ENCODE measurements at places on chromosomes 16 and 17.
A peak's percentile ranks its signal among the peaks of the same experiment; 100 is the strongest.

DNA sequence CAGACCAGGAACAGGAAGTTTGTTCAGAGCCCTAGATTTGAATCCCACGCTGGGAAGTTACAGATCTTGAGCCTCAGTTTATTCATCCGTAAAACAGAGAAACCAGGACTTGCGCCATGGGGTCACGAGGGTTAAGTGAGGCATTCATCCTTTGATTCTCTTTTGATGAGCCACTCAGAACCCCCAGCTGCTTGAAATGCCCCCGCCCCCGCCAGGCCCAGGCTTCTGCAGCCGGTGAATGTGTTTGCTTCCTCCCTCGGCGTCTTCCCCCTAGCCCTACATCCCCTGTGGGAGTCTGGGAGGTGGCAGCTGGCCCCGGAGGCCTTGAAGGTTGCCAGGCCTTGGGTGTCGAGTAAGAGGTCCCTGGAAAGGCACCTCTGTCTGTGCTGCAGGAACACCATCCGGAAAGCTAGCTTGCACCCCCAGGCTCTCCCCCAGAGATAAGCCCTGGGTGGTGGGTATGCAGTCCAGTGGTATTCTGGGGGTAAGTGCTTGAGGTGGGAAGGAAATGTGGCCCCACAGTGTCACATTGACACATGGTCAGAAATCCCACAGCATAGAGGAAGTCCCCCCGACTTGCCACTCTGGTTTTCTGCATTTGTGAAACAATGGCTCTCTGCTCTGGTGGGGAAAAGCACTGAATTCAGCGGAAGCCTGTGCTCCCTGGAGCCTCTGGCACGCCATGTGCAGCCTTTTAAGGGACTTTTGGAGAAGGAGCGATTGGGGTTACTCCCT is 14.9 kb downstream of the IRF8 start:
- H3K4me1 ChIP-seq, result peaks cover 27% of the 10 kb centered on the region
- H3K36me3 ChIP-seq, result no peaks in the 10 kb centered on the region
- no peak overlapping the region for H3K4me3 ChIP-seq
- DNase-seq, result peak; percentile 80

DNA sequence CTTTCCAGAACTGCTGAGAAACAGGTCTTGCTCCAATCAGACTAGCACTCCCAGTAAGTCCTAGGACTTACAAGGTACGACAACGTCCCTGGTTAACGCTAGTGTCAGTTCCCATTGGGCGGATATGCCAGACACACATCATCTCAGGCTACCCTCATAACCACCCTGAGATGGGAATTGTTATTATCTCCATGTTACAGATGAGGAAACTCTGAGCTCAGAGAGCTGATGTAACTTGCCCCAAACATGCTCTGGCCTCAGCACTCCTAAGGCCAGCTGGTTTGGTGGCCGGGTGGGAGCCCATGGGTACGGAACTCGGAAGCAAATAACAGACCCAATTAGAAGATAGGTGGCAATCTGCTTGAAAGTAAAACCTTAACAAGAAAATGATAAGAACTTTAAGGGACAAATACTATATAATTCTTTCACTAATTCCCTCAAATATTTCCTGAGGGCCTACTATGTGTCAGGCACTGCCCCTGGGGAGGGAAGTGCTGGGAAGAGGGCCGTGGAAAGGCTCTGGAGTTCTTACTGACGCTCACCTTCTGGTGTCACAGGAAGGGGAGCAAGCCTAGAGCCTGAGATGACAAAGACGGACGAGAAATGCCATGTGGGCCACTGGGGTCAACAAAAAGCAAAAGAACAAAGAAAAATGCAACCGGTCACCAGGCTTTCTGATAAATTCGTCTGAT is 6.9 kb downstream of the CREBBP start:
- H3K4me3 ChIP-seq, result no peak overlapping the region
- H3K4me1 ChIP-seq, result peaks cover 85% of the 10 kb centered on the region
- no peaks in the 10 kb centered on the region for H3K27me3 ChIP-seq
- H3K27ac ChIP-seq, result no peak overlapping the region

GRCh38 chr17:9115214-9116191 is 94.2 kb downstream of the NTN1 start:
- H3K27ac ChIP-seq, result peak overlapping the region; percentile 68
- peak overlapping the region; percentile 42 for H3K4me3 ChIP-seq
- H3K27me3 ChIP-seq, result no peaks in the 10 kb centered on the region

DNA sequence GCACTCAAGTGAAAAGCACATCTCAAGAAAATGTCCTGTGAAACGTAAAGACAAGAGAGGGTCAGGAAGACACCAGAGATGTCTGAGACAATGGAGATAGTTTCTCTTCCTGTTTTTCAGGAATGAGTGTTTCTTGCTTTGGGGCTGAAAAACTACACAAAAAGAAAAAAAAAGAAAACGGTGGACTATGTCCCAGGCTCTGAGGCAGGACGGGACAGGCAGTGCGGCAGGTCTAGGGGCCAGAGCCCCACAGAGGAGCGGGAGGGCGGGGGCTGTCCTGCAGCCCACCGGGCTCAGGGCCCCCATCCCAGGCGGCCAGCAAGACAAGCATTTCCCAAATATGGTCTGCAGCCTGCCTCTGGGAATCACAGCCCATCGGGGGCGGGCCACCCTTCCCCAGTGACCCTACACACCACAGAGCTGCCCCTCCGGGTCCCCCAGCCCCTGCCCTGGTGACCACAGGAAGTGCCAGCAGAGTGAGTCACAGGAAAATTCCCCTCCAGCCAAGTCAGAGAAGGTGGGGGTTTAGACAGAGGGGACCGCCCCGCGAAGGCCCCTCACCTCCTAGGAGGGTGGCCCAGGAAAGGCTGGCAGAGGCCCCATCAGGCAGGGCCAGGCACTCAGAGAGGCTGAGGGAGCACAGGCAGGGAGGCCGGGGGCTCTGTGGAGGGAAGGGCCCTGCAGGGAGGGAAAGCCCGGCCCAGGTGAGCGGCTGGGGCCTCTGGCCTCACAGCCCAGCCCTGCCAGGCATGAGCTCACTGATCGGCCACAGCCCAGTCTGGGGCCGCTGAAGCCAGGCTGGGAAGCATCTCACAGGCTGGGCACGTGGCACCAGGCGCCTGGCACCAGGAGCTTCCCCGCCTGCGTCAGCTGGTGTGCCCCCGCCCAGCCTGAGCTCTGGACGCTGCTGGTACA is 6.3 kb downstream of the BCAR1 start:
- no peaks in the 10 kb centered on the region for H3K27me3 ChIP-seq
- H3K4me1 ChIP-seq, result peaks cover 68% of the 10 kb centered on the region
- H3K36me3 ChIP-seq, result peaks cover 28% of the 10 kb centered on the region
- peak; percentile 90 for DNase-seq

DNA sequence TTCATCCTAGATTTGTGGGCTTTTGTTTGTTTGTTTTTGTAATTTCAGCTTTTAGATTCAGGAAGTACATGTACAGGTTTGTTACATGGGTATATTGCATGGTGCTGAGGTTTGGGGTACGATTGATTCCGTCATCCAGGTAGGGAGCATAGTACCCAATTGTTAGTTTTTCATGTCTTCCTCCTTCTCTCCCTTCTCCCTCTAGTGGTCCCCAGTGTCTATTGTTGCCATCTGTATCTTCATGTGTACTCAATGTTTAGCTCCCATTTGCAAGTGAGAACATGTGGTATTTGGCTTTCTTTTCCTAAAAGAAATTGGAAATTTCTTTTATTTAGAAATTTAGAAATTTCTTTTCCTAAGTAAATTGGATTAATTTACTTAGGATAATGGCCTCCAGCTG is 37.1 kb upstream of the BCAS3 start:
- peaks cover 14% of the 10 kb centered on the region for H3K36me3 ChIP-seq
- H3K4me1 ChIP-seq, result no peaks in the 10 kb centered on the region
- no peak overlapping the region for H3K4me3 ChIP-seq
- H3K27ac ChIP-seq, result no peak overlapping the region
- DNase-seq, result no peak

- H3K27me3 ChIP-seq, result no peaks in the 10 kb centered on the region
- no peak overlapping the region for H3K4me3 ChIP-seq
- no peaks in the 10 kb centered on the region for H3K4me1 ChIP-seq
- DNase-seq, result no peak
These were observed 341.0 kb upstream of the EEF2KMT start for GRCh38 chr16:5438591-5438990.

DNA sequence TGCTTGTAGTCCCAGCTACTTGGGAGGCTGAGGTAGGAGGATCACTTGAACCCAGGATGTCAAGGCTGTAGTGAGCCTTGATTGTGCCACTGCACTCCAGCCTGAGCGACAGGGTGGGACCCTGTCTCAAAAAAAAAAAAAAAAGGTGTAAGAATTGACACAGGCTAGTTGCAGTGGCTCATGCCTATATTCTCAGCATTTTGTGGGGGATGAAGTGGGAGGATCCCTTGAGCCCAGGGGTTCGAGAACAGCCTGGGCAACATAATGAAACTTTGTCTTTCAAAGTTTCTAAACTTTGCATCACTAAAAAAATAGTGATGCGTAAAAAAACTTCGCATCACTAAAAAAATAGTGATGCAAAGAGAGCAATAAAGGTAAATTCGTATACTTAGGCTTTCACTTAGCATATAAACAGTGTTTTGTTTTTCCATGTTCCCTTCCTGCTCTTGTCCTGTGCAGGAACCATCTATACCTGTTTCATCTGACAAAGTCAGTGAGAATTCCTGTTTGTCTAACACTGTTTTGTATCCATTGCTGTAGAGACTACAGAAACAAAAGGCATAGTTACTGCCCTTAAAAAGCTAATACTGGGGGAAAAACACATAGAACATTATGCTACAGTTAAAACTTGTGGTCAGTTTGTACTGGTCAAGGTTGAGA is 32.1 kb downstream of the CTCF start:
- H3K4me1 ChIP-seq, result peaks cover 11% of the 10 kb centered on the region
- H3K36me3 ChIP-seq, result peaks cover 7% of the 10 kb centered on the region
- no peaks in the 10 kb centered on the region for H3K27me3 ChIP-seq
- DNase-seq, result no peak

- peaks cover 22% of the 10 kb centered on the region for H3K36me3 ChIP-seq
- no peak for DNase-seq
- no peak overlapping the region for H3K4me3 ChIP-seq
- no peaks in the 10 kb centered on the region for H3K27me3 ChIP-seq
- H3K4me1 ChIP-seq, result no peaks in the 10 kb centered on the region
These were observed 134.9 kb downstream of the NLK start for GRCh38 chr17:28177351-28177750.

- peak overlapping the region; percentile 91 for H3K27ac ChIP-seq
- peaks cover 17% of the 10 kb centered on the region for H3K4me1 ChIP-seq
- no peaks in the 10 kb centered on the region for H3K27me3 ChIP-seq
These were observed 698 bp downstream of the PSME3 start for GRCh38 chr17:42833767-42834422.

GRCh38 chr17:33444731-33445130 is 151.6 kb upstream of the ASIC2 start:
- no peaks in the 10 kb centered on the region for H3K27me3 ChIP-seq
- no peaks in the 10 kb centered on the region for H3K4me1 ChIP-seq
- no peak overlapping the region for H3K27ac ChIP-seq
- no peak for DNase-seq
- H3K36me3 ChIP-seq, result no peaks in the 10 kb centered on the region

GRCh38 chr17:2689411-2690164 is 22.0 kb downstream of the CLUH start:
- peaks cover 45% of the 10 kb centered on the region for H3K36me3 ChIP-seq
- H3K27ac ChIP-seq, result peak overlapping the region; percentile 86
- no peak overlapping the region for H3K4me3 ChIP-seq

DNA sequence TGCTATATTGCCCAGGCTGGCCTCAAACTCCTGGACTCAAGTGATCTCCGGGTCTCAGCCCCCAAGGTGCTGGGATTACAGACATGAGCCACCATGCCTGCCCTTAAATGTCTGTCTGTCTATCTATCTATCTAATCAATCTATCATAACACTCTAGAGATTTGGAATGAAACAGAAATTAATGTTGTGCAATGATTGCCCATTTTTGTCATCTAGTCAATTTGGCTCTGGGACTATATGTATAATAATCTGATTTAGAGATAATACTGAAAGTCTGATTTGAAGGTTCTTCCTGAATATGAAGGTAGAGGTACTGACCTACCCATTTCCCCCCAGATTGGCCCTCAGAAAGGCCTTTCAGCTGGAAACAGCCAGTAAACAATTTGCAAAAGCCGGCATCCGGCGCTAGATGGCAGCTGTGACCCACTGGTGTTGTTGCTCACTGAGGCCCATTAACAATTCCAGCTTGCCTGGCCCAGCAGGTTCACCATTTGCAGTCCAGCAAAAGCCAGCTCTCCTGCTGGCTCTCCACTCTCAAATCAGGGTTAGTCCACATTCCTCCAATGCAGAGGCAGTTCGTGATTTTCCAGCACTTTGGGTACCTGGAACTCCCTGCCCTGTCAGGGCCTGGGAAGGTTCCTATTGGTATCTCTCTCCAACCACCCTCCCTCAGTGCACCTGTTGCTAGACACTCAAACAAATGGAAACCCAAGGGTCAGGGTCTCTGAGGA is 22.9 kb upstream of the C16orf87 start:
- no peak overlapping the region for H3K27ac ChIP-seq
- H3K36me3 ChIP-seq, result no peaks in the 10 kb centered on the region
- H3K27me3 ChIP-seq, result no peaks in the 10 kb centered on the region
- no peaks in the 10 kb centered on the region for H3K4me1 ChIP-seq
- no peak overlapping the region for H3K4me3 ChIP-seq

- H3K27ac ChIP-seq, result no peak overlapping the region
- no peaks in the 10 kb centered on the region for H3K4me1 ChIP-seq
- peaks cover 30% of the 10 kb centered on the region for H3K36me3 ChIP-seq
- no peak for DNase-seq
These were observed 27.7 kb downstream of the SLC7A5 start for GRCh38 chr16:87841340-87842208.

GRCh38 chr17:81703747-81704654 is 834 bp downstream of the MRPL12 start:
- H3K27ac ChIP-seq, result peak overlapping the region; percentile 95
- peaks cover 30% of the 10 kb centered on the region for H3K4me1 ChIP-seq
- H3K4me3 ChIP-seq, result peak overlapping the region; percentile 88
- DNase-seq, result no peak

DNA sequence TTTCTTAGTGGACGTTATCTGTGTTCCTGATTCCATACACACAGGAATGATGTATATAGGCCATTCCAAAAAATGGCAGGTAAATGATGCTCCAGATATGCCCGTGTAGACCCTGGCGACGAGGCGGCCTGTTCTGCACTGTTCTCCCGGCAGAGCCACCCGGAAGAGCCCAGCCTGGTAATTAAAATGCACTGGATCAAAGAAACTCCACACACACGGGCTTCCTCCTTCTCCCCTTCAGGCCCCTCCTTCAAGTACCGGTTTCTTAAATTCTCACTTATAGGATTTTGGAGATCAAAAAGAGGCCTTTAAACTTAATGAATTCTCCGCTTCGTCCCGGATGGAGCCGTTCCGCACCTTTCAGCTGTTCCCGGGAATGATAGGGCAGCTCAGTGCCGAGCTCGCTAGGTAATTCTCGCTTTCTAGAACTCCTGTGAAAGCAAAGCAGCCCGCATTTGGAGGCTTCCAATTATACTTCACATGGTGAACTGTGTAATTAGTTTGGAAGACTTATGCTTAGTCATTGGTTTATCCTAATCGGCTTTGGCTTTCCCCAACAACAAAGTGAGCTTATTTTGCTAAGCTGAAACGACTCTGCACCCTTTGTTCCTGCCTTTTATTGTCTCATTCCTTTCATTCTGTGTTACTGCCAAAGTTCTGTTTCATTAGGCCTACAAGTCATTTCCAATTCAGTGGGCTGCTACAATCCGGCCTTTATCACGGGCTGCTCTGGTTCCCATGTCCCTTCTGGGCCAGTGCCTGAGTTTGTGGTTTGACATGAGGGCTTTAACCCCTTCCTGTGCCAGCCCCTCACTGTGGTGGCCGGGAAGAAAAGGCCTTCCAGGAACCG is 150.0 kb downstream of the MSI2 start:
- H3K4me3 ChIP-seq, result no peak overlapping the region
- H3K27me3 ChIP-seq, result no peaks in the 10 kb centered on the region
- H3K4me1 ChIP-seq, result peaks cover 9% of the 10 kb centered on the region
- H3K27ac ChIP-seq, result no peak overlapping the region
- no peak for DNase-seq

GRCh38 chr17:35735036-35735805 is 3.8 kb downstream of the RASL10B start:
- peaks cover 6% of the 10 kb centered on the region for H3K27me3 ChIP-seq
- no peaks in the 10 kb centered on the region for H3K36me3 ChIP-seq
- no peak overlapping the region for H3K27ac ChIP-seq
